ENCODE measurements at places on chromosomes 11 and 22.
A peak's percentile ranks its signal among the peaks of the same experiment; 100 is the strongest.

DNA sequence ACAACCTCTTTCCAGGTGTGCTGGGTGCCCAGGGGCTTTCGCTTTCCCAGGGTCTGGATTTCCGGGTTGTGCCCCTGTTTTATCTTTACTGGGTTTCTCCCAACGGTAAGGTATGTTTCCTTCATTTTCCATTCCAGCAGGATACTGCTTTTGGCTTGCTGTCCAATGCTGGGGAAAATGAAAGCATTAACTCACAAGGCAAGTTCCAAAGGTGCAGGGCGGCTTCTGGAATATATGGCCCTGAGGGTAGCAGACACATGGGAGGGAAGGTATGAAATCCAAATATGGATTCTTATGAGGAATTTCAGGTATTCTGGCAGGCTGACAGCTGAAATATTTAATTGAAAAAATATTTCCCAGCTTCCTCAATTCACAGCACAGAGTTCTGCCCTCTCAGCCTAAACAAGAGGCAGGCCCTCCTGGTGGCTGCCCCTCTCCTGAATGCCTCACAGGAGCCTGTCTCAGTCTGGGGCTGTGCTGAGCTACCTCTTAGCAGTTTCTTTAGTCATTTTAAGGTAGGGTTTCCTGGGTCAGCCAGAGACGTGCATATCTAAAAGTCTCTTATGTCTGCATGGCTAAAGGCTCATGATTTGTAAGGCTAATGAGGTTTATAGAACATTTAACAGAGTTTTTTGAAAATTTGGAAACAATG is 318.6 kb upstream of the B3GAT1 start:
- no peak overlapping the region for H3K27ac ChIP-seq
- no peak for DNase-seq
- no peaks in the 10 kb centered on the region for H3K36me3 ChIP-seq
- no peaks in the 10 kb centered on the region for H3K27me3 ChIP-seq
- no peak overlapping the region for H3K4me3 ChIP-seq
- no peaks in the 10 kb centered on the region for H3K4me1 ChIP-seq

DNA sequence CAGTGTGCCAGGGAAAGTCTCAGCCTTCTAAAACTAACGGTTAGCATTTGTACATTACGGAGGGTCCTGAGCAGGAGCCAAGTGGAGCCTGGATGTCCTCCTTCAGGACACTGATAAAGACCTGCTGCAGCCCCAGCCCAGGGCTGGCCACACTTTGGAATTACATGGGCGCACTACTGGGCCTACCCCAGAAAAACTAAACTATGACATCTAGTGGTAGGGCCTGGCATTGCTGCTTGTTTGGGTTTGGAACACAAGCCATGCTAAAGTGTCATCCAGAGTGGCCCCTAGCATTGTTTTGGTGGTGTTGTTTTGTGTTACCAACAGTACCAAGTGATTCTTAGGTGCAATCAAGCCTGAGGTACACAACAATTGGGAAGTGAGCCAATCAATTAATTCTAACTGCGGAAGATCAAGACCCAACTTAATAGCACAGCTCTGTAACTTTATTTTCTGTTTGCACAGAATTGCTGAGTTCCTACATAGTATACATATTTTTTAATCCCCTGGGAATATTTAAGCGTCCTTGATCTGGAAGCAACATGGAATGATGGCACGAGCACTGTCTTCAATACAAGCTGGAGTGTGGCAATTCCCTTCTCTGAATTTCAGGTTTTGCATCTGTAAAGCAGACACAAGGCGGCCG is 340.7 kb downstream of the LARGE1 start:
- DNase-seq = peak; percentile 35
- no peaks in the 10 kb centered on the region for H3K27me3 ChIP-seq
- H3K36me3 ChIP-seq = no peaks in the 10 kb centered on the region
- H3K4me1 ChIP-seq = peaks cover 2% of the 10 kb centered on the region
- no peak overlapping the region for H3K4me3 ChIP-seq
- H3K27ac ChIP-seq = no peak overlapping the region

GRCh38 chr11:91932151-91932821 is 292.3 kb upstream of the FAT3 start:
- DNase-seq = no peak
- no peak overlapping the region for H3K27ac ChIP-seq
- no peaks in the 10 kb centered on the region for H3K36me3 ChIP-seq
- H3K4me3 ChIP-seq = no peak overlapping the region
- H3K4me1 ChIP-seq = peaks cover 2% of the 10 kb centered on the region

DNA sequence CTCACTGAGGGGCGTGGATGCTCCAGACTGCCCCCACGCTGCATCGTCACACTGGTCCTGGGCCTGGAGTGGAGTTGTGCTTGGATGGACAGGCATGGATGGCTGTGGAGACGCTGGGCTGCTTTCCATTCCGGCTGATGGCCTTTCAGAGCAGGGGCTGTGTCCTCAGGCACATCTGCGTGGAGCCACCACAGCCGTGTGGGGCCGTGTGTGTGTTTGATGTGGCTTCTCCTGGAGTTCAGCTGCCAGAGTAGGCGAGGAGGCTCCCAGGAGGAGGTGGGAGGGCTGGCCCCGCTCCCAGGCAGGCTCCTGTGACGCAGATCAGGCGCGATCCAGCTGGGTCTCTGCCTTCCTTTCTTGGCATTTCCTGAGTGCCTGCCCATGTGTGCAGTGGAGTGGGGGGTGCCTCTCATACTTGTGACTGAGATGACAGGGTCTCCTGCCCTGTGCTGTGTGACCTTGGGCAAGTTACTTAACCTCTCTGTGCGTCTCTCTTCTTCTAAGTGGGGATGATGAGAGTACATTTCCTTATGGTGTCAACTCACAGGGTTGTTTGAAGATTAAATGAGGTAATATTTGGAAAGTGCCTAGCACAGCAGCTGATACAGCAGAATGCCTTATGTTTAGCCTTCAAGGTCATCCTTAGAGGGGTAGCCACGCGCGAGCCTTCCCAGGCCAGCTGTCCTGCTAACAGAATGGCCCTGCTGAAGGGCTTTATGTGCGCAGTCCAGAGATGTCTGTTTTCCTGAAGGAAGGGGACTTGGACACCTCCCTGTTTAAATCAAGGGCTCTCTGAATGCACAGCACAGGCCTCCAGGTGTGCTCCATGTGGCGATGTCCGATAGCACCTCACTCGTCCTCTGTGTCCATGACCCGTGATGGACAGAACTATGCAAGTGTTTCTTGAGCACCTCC is 33.5 kb downstream of the GLB1L2 start:
- no peak overlapping the region for H3K4me3 ChIP-seq
- H3K27ac ChIP-seq = no peak overlapping the region

GRCh38 chr11:47348859-47349258 is 3.6 kb downstream of the MYBPC3 start:
- no peak overlapping the region for H3K27ac ChIP-seq
- H3K4me3 ChIP-seq = no peak overlapping the region
- no peak for DNase-seq
- H3K4me1 ChIP-seq = peaks cover 2% of the 10 kb centered on the region

DNA sequence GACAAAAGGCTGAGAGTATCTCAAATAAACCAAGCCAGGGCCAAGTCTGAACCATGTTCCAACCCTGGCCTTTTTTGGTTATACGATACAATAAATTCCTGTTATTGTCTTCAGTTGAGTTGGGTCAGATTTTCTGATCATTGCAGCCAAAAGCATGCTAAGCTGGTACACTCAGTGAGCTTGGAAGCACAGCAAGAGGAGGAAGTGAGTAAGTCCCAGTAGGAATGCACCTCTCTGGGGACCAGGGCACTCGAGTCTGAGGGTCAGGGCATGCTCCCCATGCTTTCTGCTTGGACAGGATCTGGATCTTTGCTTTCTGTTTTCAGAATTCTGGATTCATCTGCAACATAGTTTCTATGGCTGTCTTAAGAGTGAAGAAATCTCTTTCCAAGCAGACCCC is 73.1 kb downstream of the TMPRSS5 start:
- no peak overlapping the region for H3K4me3 ChIP-seq
- H3K36me3 ChIP-seq = no peaks in the 10 kb centered on the region
- H3K4me1 ChIP-seq = no peaks in the 10 kb centered on the region
- H3K27me3 ChIP-seq = no peaks in the 10 kb centered on the region
- no peak overlapping the region for H3K27ac ChIP-seq
- no peak for DNase-seq

DNA sequence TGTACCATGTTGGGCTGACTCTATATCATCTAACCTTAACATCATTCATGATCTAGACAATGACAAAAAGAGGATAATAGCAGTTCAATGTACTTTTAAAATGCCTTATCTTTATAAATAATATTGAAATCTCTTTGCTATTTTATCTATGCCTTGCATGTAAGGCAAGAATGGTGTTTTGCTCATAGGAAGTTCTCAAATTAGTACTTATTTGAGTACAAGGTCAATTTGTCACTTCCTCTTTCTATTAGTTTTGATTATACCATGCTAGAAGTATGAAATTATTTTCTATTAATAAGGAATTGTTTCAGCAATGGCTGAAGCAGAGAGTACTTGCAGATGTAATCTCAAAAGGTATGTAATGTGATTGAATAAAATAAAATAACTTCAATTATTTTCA is 1285.4 kb upstream of the TENM4 start:
- H3K27ac ChIP-seq = no peak overlapping the region
- H3K27me3 ChIP-seq = no peaks in the 10 kb centered on the region
- H3K4me3 ChIP-seq = no peak overlapping the region
- no peaks in the 10 kb centered on the region for H3K36me3 ChIP-seq
- no peak for DNase-seq

- no peaks in the 10 kb centered on the region for H3K27me3 ChIP-seq
- no peak for DNase-seq
- no peak overlapping the region for H3K4me3 ChIP-seq
- H3K36me3 ChIP-seq = no peaks in the 10 kb centered on the region
Observed at GRCh38 chr22:35883031-35883620, 145.5 kb downstream of the RBFOX2 start.

GRCh38 chr22:38062791-38063190 is 5.6 kb downstream of the PICK1 start:
- H3K36me3 ChIP-seq = no peaks in the 10 kb centered on the region
- DNase-seq = no peak
- no peaks in the 10 kb centered on the region for H3K27me3 ChIP-seq
- H3K4me3 ChIP-seq = no peak overlapping the region
- H3K4me1 ChIP-seq = peaks cover 2% of the 10 kb centered on the region

DNA sequence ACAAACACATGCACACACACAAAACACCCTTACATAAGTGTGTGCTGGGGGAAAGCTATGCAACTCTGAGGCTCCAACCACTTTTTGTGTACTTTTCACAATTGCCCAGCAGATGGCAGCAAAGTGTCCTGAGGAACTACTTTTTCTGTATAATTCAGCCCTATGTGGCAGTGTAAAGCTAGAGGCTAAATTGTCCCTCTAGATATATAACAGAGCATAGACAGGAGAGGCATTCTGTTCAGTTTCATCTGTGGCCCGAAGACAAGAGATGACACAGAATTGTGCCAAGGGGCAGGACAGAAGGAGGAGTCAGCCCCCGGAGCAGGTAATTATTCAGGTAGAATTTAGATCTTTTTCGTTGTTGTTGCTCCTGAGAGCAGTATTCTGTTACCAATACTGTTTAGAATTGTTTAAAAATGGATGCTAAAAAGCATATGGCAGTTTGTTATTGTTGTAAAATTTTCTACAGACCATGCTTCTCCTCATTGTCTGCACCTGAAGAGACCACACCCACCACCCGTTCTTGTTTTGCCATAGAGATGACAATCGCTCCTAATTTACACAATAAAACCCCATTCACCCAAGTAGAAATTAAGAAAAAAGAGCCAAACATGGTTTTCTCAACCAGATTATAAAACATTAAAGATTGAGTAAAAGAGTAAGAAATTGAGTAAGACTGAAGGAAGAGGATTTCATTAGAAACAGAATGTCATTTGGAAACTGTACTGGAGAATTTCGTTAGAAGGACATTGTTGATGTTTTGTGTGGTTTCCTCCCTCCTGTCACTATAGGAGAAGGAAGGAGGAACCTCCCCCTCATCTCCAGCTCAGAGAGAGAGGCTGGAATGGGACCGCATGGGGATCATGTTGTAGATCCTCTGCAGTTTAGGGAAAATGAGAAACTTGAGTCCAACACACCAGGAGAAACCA is 14.5 kb upstream of the MS4A7 start:
- no peaks in the 10 kb centered on the region for H3K36me3 ChIP-seq
- H3K4me3 ChIP-seq = no peak overlapping the region
- no peaks in the 10 kb centered on the region for H3K4me1 ChIP-seq
- no peaks in the 10 kb centered on the region for H3K27me3 ChIP-seq
- no peak overlapping the region for H3K27ac ChIP-seq
- no peak for DNase-seq
